Frontal cortex (tissue), 4 donors: ENCODE measurements at places on chromosomes 4 and X.

GRCh38 chrX:86946569-86946968 lies 571.0 kb upstream of the KLHL4 start:
- DNase-seq, result peak; percentile 1

DNA sequence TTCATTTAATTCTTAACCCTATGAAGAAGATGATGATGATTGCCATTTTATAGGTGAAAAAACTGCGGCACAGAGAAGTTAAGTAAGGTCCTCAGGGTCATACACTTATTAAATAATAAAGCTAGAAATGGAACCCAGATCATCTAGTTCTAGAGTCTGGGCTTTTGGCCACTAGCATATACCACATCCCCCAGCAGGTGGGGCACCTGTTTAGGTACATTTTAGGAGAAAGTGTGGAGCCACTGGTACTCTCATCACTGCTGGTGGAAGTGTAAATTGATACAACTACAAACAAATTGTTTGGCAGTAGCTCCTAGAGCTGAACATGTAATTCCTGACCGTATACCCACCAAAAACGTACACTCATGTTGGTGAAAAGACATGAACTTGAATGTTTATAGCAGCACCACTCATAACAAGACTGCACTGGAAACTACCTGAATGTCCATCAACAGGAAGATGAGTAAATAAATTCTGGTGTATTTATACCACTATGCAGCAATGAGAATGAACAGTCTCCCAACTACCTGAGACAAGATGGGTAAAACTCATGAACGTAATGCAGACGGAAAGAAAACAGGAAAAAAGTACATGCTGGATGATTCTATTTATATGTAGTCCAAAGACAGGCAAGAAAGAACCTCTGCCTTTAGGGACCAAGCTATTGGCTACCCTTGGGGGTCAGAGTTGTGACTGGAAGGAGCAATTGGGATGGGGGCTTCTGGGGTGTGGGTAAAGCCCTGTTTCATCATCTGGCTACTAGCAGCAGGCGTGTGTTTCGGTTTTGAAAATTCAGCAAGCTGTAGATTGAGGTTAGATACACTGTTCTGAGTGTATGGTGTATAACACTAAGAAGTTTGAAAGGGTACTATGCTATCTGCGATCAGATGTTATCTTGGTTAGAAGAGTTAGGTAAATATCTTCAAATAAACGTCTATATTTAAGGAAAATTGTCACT lies 72.3 kb upstream of the ADGRG2 start:
- DNase-seq, result no peak

DNA sequence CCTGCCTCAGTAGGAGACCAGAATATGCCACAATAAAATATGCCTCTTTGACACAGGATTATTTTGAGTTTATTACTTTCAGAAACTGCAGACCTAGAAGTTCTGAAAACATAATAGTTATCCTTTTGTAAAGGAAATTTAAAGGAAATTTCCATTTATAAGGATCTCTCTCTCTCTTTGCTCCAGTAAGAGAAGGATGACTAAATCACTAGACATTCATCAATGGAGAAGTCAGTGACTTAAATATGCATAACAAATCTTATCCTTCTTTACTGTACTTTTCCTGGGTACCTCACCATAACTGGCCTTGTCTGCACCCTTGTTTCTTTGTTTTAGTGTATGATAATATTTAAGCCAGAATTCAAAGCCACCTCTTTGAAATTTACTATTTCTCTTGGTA lies 28.3 kb upstream of the OPHN1 start:
- no peak for DNase-seq

- no peak for DNase-seq
Observed at GRCh38 chr4:8921465-8921864, 49.8 kb upstream of the HMX1 start.

- DNase-seq, result no peak
Observed at GRCh38 chr4:82983444-82983843, 27.2 kb downstream of the LIN54 start.

- DNase-seq, result no peak
Observed at GRCh38 chrX:56766554-56767347, 37.7 kb downstream of the NBDY start.

- DNase-seq, result peak; percentile 77
Observed at GRCh38 chrX:135973548-135974278, at the start of gene MMGT1. TSS of gene MMGT1 (minus strand) at chrX:135973988. CDS start at chrX:135973675, 313 bp downstream.

DNA sequence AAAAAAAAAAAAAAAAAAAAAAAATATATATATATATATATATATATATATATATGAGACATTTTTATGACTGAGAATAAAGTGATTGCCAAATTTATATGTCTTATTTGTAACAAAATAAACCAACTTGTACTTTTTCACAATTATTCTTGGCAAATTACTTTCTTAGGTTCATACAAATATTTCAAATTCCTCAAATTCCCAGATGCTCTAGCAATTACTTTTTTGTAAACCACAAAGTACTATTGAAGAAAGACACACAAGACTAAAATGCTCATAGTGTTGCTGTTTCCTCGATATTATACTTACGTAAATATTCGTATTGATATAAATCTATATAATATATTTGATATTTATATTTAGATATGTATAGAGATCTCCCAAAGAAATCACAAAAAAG lies 390.0 kb downstream of the FAT4 start:
- no peak for DNase-seq

DNA sequence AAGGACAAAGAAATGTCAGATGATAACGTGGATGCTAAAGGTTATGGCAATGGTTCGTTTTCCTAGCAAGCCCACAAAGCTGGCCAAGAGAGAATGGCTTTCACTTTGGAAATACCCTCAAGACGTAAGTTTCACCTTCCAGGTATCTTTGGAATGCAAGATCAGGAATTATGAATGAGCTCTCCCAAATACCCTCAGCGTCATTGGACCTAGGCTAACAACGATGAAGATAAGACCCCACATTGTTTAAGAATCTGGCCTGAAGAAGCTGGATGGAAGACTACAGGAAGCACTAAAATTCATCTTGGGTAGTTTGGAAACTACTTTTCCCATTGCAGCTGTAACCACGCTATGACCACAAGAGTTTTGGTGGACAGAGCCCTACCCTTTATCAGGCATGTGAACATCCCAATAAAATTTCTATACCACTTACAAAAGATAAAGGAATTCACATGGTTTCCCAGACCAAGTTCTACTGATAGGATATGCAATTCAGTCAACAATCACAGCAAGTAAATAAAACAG lies 111.9 kb downstream of the KDR start:
- no peak for DNase-seq

DNA sequence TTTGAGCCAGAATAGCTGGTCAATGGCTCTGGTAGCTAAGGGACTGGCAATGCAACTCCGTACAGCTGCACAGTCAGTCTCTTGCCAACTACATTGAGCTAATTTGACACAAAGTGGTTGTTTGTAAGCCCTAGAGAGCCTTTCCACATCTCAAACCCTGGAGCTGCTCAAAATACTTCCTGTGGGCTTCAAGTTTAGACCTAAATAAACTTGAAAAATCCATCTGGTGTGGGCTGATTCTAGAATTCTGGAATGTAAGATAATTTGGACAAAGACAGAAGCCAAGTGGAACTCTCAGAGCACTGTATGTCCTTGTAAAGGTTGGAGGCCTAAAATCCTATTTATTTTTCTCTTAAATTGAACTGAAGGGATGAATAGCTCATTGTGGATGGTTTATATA lies 380.8 kb downstream of the SPRY1 start:
- no peak for DNase-seq
